ENCODE measurements at places on chromosomes 13 and 19.
A peak's percentile ranks its signal among the peaks of the same experiment; 100 is the strongest.

DNA sequence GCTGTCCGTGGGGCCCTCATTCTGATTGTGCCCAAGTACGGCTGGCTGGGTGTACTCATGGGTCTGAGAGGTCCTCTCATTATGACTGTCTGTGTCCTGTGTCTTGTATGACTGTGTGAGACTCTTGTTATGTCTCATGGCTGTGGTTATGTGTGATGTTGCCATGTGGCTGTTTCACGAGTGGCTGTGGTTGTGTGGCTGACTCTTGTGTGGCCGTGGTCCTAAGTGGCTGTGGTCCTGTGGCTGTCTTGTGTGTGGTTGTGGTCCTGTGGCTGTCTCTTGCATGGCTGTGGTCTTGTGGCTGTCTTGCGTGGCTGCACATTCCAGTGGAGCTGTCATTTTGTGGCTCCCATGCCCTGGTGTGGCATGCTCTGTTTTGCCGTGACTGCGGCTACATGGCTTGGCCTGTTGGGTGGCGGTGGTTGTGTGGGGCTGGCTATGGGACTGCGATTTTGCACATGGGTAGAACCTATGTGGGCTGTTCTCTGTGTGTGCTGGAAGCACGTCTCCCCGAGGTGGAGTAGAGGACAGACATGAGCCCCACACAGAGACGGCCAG is 2.5 kb downstream of the LYL1 start:
- no peak for DNase-seq

- DNase-seq, result no peak
Measured at GRCh38 chr13:110092831-110093247, 214.1 kb downstream of the COL4A1 start.

- no peak for DNase-seq
Measured at GRCh38 chr19:34171539-34171876, 796 bp upstream of the LSM14A start.

DNA sequence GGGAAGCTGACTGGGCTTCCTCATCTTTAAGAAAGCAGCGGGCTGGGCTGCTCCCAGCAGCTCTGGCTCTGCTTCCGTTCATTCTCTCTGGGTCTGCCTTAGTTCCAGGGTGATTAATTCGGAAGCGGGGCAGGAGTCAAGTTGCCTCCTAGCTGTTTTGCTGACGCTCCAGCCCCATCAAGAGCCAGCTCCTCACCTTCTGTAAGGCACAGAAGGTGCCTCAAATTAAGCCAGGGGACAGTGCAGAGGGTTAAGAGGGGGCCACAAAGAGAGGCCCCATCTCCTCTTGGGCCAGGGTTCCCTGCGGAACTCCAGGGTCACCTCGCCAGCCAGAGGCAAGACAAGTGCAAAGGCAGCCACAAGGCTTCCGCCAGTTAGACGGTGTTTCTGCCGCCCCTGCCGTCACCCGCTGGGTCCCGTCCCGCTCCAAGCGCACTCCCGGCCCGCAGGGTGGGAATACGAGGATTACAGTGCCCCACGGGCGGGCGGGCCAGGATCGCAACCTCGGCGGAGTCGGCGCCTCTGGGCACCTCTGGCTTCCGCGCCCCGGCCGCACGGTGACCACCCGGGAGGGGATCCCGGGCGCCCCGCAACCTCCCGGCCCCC is 508 bp downstream of the SLC15A1 start:
- no peak for DNase-seq

DNA sequence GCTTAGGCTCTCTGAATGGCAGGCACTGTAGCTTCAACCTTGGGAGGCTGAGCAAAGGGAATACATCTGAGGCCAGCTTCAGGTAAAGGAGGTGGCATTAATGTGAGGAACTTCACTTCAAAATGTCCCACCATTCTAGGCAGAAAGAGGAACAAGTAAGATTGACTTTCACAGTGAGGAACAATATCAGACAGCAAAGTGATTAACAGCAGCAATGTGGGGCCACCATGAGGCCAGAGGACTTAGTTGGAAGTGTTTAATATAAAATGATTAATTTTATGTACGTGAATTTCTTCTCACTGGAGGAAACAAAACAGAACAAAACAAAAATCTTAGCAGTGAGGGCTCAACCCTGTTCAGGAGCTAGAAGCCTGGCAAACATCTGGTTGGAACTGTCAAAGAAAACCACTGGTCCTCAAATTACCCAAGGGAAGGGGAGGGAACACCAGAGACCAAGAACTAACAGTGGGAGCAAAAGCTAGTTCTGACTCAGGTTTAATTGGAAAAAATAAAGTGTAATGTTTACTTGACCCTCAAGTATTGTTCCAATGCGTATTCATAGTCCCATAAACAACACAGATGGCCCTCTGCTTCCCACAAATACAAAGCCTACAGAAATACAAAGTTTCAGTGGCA is 43.9 kb upstream of the FRY start:
- no peak for DNase-seq

DNA sequence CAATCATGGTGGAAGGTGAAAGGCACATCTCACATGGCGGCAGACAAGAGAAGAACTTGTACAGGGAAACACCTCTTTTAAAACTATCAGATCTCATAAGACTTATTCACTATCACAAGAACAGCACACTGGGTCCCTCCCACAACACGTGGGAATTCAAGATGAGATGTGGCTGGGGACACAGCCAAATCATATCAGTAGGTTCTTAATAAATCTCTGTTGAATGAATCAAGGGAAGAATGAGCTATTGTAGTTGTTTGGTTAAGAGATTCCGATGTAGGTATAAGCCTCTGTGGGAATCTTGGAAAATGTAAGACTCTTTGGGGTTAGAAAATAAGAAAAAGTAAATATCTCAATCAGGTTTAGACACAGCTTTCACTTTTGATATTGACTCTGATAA is 400.2 kb downstream of the KCNRG start:
- DNase-seq, result no peak

DNA sequence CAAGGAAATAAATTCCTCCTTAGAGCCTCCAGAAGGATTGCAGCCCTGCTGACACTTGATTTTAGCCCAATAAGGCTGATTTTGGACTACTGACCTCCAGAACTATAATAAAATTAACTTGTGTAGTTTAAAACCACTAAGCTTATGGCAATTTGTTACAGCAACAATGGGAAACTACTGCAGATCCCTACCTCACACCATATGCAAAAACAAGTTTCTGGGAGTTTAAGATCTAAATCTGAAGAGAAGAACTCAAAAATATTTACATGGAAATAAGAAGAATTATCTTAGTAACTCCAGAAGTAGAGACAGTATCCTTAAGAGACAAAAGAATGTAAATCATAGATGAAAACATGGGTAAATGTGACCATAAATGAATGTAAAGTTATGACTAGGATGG is 5.9 kb downstream of the ZNF575 start:
- no peak for DNase-seq

GRCh38 chr13:95937714-95938320 is 115.4 kb downstream of the UGGT2 start:
- DNase-seq, result no peak

DNA sequence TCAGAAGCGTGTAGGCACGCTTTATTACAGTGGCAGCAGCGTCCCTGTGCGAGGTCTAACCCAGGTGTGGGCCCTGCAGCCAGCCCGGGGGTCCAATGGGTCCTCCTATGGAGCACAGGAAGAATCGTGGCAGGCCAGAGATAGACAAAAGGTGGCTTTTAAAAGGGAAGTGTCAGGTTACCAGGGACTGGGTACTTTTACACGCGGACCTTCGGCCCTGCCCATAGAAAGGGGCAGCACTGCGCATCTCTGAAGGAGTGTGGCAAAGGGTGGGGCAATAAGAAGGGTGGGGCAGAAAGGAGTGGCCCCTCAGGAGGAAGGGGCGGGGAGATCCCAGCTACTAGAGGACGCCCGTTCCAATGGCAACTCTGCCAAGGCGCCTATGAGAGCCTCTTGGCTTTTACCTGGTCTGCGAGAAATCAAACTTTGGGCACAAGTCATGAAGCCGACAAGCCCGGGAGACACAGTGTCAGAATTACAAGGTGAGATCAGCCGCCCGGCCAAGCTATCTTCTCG is 1419.8 kb downstream of the UQCRFS1 start:
- peak; percentile 84 for DNase-seq
